ENCODE measurements at places on chromosomes 7 and 10.
A peak's percentile ranks its signal among the peaks of the same experiment; 100 is the strongest.

- no peak for DNase-seq
Measured at GRCh38 chr10:34674176-34674575, 140.9 kb downstream of the PARD3 start.

DNA sequence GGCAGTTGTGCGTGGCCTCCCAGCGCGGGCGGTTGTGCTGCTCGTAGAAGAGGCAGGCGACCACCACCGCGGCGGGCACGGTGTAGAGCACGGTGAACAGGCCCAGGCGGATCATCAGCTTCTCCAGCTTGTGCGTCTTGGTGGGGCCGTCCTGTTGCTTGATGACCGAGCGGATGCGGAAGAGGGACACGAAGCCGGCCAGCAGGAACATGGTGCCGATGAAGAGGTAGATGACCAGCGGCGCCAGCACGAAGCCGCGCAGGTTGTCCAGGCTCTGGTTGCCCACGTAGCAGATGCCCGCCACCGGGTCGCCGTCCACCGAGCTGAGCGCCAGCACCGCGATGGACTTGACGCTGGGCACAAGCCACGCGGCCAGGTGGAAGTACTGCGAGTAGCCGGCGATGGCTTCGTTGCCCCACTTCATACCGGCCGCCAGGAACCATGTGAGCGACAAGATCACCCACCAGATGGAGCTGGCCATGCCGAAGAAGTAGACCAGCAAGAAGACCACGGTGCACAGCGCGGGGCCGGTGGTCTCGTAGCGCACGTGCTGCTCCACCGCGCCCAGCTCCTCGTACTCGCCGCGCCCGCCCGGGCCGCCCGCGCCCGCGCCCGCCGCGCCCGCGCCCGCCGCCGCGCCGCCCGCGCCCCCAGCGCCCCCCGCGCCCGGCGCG is 2.2 kb downstream of the FZD8 start:
- DNase-seq: no peak

DNA sequence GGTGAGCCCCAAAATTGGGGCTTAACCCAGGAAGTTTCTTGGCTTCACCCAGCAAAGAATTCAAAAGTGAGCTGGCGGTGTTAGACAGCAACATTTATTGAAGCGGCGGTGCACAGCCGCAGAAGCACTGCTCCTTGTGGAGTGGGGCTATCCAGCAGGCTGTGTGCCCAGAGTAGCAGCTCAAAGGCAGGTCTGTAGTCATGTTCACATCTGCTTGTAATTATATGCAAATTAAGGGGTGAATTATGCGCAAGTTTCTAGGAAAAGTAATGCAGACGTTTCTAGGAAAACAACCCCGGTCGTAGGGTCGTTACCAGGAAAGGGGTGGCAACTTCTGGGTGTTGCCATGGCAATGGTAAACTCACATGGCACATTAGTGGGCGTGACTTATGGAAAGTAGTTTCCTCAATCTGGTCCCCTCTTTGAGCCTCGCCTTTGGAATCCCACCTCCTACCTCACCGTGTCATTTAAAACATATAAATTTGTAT is 13.7 kb upstream of the KBTBD2 start:
- DNase-seq: peak; percentile 74

- DNase-seq: no peak
Measured at GRCh38 chr7:55309040-55309991, 55.8 kb upstream of the LANCL2 start.

DNA sequence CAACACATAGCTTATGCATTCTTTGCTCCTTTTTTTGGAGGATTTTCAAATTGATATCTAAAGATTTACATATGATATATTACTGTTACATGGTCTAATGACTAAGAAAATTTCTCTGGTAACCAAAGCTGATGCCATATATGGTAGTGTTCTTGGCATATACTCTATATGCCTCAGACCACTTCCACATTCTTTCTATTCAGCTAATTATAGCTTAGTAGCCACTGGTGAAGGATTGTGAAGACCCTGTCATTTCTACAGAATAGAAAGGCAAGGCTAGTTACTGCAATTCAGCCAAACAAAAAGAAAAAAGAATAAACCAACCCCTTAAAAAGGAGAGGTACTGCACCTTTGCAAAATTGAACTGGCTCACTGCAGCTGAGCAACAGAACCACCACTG is 3.7 kb downstream of the PURB start:
- no peak for DNase-seq

DNA sequence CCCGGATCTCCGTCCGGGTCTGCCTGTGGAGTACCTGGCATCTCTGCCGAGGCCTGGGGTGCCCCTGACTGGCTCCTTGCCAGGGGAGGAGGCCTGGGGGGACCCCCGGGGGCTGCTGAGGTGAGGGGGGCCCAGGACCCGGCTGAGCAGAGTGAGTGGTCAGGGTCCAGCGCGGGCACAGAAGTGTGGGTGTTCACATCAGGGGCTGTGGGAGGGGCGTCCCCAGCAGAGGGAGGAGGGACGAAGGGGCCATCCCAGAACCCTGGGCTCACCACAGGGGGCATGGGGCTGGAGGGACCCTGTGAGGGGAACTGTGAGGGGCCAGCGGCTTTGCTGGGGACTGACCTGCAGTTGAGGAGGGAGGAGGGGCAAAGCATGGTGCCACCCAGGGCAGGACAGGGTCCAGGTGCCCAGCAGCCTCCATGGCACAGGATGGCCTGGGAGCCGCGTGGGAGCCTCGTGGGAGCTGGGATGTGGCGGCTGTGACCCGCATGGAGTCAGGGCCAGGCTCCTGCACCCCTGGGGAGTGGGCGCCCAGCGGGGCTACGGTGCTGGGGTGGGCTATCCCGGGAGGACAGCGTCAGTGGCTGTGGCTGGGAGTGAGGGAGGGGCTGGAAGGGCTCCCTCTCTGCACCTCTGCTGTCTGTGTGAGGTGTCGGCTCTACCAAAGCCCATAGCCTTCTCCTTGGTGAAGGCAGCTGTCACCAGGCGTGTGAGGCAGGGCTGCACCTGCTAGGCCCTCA is 91.2 kb downstream of the DNAJB6 start:
- no peak for DNase-seq

- no peak for DNase-seq
Measured at GRCh38 chr7:20412032-20412431, 81.3 kb downstream of the ITGB8 start.

GRCh38 chr7:15851201-15851600 is 164.7 kb upstream of the MEOX2 start:
- DNase-seq: no peak

- no peak for DNase-seq
Measured at GRCh38 chr7:12721286-12721830, 33.9 kb downstream of the ARL4A start.

GRCh38 chr7:27661811-27662489 is 733 bp downstream of the HIBADH start:
- DNase-seq: no peak

- no peak for DNase-seq
Measured at GRCh38 chr10:25824050-25824449, 110.0 kb upstream of the MYO3A start.

DNA sequence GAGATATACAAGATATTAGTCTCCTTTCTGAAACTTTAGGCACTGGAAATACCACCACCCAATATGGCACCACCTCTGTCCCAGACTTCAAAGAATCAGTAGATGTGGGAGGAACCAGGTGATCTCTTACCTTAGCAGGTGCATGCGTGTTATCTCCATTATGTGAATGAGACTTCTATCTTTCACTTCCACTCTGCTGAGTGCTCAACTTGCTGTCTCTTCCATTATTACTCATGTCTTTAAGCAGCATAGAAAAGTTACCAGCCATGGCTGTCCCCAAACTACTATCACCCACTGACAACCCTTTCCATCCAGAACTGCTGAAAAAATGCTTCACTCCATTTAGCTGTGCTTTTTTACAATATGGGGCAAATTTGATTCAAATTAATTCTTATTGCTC is 101.5 kb upstream of the PRSS1 start:
- DNase-seq: no peak

DNA sequence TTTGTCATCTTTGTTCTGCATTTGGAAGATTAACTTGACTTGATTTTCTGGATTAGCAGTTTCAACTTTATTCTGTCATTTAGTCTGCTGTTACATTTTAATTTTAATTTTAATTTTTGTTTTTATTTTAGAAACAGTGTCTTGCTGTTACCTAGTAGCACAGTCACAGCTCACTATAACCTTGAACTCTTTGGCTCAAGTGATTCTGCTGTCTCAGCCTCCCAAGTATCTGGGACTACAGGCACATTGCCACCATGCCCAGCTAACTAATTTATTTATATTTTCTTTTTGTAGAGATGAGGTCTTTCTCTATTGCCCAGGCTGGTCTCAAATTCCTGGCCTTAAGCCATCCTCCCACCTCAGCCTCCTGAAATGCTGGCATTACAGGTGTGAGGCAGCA is 35.3 kb downstream of the PALS2 start:
- no peak for DNase-seq

DNA sequence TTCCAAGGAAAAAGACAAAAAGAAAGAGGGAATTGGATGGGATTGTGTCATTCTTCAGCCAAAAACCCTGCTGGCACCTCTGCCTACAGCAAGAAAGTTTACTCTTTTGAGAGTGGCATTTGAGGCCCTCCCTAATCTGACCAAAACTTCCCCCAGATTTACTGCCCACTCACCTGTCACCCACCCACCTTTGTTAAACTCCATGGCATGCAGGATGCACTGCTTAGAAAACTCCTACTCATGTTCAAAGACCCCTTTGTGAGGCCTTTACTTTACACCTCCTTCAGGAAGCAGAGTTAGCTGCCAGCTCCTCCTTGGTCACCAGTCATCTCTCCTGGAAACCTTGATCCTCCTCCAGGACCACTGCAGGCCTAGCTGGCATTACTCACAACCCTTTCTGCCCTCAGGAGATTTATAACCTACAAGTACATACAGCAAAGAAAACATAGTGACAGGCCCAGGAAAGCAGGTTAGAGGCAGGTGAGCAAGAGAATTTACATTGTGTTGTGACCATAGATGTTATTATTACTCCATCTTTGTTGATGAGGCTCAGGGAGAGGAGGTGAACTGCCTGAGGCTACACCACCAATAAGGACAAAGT is 10.3 kb upstream of the PLAC9 start:
- DNase-seq: no peak

DNA sequence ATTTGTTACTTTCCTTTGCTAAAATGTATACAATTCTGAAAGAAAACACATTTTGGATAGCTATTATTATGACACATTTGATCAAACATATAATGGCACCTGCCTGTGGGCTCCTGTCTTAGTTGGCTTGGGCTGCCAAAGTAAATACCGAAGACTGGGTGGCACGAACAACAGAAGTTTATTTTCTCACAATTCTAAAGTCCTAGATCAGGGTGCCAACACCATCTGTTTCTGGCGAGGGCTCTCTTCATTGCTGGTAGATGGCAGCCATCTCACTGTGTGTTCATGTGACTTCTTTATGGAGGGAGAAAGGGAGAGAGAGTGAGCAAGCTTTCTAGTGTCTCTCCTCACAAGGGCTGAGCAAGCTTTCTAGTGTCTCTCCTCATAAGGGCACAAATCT is 195.8 kb upstream of the FAM3C start:
- DNase-seq: no peak

- DNase-seq: no peak
Measured at GRCh38 chr7:128395748-128396147, 14.0 kb downstream of the IMPDH1 start.

GRCh38 chr7:154592388-154592787 is 410.5 kb downstream of the PAXIP1 start:
- no peak for DNase-seq

DNA sequence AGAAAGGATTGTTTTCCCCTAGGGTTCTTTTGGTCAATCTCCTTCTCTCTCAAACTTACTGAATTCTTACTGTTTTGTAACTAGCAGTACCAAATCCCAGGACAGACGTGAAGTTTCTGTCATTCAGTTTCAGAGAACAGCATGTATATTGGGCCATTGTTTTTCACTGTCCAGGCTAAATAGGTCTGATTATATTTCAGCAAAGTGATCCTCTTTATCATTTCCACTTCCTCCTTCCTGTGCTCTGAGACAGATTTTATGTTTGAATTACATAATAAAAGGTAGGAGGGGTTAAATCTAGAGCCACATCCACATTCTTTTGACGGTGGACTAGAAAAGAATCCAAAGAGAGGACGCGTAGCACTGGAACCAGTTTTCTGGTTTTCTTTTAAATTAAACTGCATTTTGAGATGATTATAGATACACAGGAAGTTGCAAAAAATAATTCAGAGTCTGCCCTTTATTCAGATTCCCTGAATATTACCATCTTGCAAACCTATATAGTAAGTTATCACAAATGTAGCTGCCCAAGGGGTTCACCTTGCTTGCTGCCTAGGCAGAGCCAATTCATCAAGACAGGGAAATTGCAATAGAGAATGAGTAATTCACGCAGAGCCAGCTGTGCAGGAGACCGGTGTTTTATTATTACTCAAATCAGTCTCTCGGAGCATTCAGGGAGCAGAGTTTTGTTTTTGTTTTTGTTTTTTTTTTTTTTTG is 40.1 kb downstream of the AKR1E2 start:
- no peak for DNase-seq

DNA sequence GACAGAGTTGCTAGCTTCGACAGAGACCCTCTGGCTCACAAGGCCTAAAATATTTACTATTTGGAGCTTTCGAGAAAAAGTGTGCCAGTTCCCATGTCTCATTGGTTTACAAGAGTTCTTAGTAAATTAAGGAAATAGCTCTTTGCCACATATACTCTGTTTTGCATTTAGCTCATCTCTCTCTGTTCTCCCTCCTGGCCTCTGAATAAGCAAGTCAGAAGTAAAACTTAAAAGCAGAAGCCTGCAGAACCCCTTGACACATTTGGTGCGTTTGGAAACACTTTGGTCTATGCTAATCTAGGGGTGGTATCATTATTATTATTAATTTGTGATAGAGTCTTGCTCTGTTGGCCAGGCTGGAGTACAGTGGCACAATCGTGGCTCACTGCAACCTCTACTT is 6.4 kb downstream of the CARD11 start:
- DNase-seq: no peak

DNA sequence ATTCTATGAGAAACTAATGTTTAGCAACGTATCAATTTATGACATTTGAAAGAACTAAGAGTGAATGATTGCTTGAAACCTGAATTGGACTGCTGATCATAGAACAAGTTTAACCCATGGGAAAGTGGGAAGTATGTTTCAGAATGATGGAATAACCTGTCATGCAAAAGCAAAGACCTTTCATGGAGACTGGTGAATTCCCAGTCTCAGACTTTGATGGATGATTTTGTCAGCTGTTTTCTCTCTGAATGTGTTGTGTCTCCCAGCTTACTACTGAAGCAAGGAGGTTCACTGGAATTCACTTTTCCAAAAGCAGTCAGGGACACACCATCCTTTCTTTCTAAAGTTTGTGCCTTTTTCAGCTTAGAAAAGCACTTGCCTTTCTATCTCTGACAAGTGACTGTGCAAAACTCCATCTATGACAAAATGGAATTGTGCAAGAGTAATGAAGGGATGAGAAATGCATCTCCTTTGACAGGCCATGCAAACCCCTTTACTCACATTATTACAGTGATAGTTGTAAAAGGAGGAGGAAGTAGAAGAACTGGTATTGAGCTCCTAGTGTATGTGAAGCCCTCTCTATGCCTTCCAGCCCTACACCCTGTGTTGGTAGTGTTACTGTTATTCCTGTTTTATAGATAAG is 176.1 kb downstream of the PRKG1 start:
- no peak for DNase-seq

DNA sequence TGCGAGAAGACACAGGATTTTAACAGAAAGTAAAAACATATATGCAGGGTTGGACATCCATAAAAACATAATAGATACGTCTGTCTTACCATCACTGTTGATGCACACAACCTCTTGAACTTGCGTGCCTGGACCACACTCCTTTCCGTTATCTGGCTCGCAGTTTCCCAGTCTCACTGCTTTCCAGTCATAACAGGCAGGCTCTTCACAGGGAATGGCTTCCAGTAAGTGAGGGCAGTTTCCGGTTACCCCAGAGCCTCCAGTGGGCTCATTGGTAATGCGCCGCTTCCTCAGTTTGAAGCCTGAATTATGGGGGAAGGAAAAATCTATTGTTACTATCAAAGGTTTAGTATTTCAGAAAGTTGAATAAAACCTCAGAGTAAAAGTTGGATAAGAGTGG is 290.7 kb downstream of the THSD7A start:
- no peak for DNase-seq
